ENCODE measurements at places on chromosomes 13 and 19. TPM values are rescaled to one million over a fixed set of nuclear protein-coding genes. Genes with fewer than 3 reads are reported as not detected.

DNA sequence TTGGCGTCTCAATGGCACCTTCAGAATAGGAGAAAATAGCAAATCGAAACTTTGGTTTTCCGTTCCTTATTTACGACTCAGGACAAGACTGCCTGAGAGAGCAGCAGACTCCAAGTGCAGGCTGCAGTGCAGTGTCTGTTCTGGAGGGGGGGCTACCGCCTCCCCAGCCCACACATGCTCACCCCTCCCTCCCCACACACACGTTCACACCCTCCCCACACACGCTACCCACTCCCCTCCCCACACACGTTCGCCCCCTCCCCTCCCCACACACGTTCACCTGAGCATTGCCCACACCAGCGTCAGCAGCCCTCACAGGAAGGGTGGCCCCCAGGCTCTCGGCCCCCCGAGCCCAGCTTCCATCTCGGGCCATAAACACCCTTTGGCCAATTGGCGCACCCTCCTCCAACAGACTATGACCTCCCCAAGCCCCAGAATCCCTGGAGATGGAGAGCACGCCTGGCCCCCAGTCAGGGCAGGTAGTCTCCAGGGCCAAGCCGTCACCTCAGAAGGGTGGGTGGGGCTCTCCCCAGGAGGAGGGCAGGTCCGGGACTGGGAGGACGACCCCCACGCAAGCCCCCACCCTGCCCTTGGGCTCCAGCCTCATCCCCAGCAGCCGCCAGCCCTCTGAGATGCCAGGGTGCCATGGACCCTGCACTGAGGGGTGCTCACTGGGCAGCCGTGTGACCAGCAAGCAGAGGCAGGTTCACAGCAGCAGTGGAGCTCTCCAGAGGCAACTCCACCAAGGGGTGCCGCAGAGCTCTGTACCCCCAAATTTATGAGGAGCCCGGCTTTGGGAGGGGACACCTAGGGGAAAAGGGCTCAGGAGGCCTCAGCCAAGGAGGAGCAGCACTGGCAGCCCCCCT is 27.5 kb downstream of the RASA3 start:
- DNase-seq = peak; percentile 21

ANKRD24 gene
- 0.42 TPM for total RNA-seq

DNA sequence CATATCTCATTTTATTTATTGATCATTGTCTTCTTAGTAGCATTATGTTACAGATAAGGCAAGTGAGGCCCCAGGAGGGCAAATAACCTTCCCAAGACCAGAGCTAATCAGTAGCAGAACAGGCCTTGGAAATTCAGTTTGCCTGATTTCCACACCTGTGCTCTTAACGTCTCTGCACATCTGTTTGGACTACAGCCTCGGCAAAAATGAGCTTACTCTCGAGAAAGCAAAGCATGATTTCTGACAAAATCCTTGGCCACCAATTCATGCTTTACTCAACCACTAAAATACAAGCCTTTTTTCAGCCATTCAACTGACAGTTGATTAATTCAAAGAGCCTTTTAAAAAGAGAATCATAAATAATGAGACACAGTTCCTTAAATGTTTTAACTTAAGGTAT is 309.3 kb upstream of the HTR2A start:
- DNase-seq = no peak

- DNase-seq = peak; percentile 58
Measured at GRCh38 chr13:99425485-99426341, 75.6 kb upstream of the TM9SF2 start.

- DNase-seq = no peak
Measured at GRCh38 chr13:28467034-28467433, 27.9 kb downstream of the FLT1 start.

GRCh38 chr13:110272227-110272626 is 34.7 kb downstream of the COL4A1 start:
- DNase-seq = no peak
